ENCODE measurements at places on chromosomes 4 and X.

GRCh38 chr4:139188648-139189416, 11.8 kb upstream of the ELF2 start:
- DNase-seq: peak; percentile 84

GRCh38 chr4:16264798-16265197, 38.5 kb upstream of the TAPT1 start:
- no peak for DNase-seq

- DNase-seq: no peak
Measured at GRCh38 chrX:115047181-115047580, 29.8 kb upstream of the IL13RA2 start.

- no peak for DNase-seq
Measured at GRCh38 chr4:47926667-47927258, 12.4 kb upstream of the NFXL1 start.

- no peak for DNase-seq
Measured at GRCh38 chr4:7377223-7377865, 57.4 kb downstream of the PSAPL1 start.

- no peak for DNase-seq
Measured at GRCh38 chrX:153867671-153868070, 18.3 kb downstream of the L1CAM start.

DNA sequence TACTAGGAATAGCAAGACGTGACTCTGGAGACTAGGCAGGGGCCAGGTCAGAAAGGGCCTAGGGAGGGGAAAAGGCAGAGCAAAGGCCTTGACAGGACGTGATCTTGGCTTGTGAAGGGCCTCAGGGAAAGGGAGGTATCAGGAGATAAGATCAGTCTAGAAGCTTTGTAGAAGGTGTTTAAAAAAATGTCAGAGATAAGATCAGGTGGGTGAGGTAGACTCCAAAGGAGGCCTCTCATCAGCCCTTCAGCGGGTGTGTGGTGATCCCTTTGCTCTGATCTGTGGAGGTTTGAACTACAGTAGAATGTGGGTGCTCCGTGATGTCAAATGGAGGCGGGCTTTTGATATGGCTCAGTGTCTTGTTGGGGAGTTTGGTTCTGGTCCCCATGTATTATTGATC, 78.8 kb upstream of the PRPS1 start:
- DNase-seq: no peak

GRCh38 chrX:11212741-11213140, 80.5 kb upstream of the AMELX start:
- no peak for DNase-seq

- no peak for DNase-seq
Measured at GRCh38 chr4:134867027-134867426, 665.4 kb upstream of the PABPC4L start.

DNA sequence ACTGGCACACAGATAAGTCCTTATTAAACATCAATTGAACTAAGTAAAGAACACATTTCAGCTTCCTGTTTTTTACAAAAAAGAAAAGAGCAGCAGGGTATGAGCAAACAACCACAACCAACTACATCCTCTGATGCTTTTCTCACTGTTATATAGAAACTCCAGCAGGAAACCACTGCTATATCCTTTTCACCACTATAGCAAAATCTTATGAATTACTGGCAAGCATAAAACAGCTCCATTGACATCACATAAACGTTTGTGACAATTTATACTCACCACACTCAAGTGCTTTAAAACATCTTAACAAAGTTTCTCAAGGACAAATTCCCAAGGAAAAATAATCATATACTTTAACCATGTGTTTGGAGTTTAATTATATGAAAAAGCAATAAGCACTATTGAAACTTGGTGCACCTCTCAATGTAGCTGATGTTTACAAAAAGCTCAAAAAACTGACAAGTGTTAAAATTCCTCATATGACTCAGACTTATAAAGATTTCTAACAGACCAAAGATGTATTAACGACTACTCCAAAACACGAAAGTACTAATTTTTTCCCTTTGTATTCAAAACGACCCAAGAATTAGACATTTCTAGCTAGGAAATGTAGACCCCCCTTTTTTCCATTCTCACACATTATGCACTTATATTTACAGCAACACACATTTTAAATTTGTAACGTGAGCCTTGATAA, 12.9 kb downstream of the GPRIN3 start:
- no peak for DNase-seq

GRCh38 chr4:149370785-149371420, 444.7 kb downstream of the IQCM start:
- DNase-seq: no peak

DNA sequence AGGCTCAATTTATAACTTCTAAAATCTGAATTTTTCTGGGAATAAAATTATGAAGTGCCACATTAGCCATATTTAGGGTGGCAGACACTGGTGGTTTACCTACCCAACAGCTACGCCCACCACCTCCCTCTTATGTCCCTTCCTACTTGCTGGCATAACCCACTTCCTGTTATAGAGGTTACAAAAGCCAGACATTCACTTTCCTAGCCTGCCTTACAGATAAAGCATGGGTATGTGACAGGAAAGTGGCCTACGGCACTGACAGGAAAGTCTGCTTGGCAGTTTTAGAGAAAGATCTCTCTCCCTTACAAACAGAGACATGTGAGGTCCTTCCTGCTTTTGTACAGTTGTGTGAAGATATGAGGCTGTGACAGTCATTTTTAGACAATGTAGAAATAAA, 12.4 kb downstream of the DDX53 start:
- no peak for DNase-seq

DNA sequence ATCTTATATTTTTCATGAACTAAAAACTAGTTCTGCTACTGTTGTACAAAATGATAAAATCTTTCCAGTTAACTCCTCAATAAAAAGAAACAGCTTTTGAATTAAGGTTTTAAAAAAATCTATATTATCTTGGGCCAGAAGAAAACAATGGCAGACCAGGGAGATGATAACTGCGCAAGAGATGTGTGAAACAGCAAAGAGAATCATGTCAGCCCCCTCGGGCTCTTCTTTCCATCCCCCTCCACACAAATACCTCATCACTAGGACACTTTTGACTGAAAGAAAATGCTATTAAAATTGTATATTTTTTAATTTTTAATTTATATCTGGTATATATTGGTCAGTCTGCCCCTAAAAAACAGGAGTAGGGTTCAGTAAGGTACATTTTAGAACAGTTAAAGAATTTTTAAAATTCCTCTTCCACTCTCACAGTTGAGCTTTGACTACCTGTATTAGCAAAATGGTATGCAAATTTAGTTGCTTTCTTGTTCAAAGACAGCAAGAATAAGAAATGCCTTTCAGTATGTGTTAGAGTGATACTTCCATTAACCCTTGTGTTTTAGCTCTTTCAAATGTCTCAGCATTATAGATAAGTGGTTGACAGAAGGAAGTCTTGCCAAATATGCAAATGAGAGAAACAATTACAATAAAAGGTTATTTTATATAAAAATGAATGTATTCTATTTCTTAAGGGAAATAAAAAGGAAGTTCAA, 36.4 kb upstream of the LCORL start:
- no peak for DNase-seq

- DNase-seq: no peak
Measured at GRCh38 chrX:9163214-9163709, 129.3 kb upstream of the FAM9B start.

DNA sequence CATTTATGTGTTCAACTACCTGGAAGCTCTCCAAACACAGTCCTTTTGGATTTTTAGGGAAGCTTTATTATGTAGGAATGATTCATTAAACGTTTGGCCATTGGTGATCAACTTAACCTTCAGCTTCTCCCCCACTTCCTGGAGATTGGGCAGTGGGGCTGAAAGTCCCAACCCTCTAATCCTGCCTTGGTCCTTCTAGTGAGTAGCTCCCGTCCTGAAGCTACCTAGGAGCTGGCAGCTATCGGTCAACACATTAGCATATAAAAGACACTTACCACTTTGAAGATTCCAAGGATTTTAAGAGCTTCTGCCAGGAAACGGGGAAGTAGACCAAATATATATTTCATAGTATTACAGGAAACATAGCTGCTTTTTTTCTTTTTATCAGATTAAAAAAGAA, 69.7 kb downstream of the MCUB start:
- no peak for DNase-seq

DNA sequence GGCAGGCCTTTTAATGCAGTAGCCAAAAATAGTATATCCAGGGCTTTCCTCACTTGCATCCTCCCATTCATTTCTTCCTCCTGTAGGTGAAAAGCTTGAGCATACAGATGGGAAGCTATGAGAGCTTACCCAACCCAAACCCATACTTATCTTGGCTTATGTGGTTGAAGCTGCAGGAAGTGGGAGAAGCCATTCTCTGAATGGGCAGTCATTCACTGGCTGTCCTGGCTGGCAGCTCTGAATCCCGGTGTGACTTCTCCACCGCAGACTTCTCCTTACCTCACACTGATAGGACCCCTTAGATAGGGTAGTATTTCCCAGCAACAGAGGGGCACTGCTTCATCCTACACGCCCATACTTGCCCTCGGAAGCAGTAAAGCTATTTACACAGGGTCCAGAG, 125.4 kb downstream of the AMMECR1 start:
- no peak for DNase-seq

DNA sequence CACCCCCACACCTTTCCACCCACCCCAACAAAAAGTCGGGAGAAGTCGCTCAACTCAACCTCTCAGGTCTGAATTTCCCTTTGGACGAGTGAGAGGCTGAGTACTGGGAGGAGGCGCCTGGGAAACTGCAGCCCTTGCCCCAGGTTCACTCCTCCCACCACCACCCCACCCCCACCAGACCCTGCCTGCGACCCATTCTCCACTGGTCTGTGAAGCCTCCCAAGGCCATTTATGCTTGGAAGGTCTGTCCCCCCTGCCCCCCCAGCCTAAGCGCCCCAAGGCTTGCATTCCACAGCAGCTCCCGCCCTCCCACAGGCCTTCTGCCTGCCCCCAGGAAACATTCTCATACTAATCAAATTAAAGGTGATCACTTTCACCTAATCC, 27.2 kb downstream of the ELF4 start:
- no peak for DNase-seq

- DNase-seq: no peak
Measured at GRCh38 chrX:51459125-51459524, 37.3 kb downstream of the NUDT11 start.

DNA sequence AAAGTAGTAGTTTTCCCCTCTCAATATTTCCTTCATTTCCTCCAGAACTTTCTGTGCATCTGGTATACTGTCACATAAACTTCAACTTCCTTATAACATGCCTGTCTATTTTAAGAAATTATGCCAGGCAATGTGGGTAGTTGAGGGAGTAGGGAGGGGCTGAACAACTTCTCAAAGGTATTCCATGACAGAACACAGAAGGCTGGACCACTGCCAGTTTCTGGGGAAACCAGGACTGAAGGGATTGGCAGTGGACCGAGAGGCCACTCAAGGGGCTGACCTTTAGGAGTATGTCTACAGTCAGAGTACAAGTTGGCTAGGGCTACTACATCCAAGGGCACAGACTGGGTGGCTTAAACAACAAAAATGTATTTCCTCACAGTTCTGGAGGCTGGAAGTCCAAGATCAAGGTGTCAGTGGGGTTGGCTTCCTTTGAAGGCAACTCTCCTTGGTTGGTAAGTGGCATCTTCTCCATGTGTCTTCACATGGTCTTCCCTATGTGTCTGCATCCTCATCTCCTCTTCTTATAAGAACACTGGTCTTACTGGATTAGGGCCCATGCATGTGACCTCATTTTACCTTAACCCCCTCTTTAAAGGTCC, 6.9 kb downstream of the SH3RF1 start:
- DNase-seq: no peak

GRCh38 chr4:122747883-122748282, 15.4 kb downstream of the BBS12 start:
- no peak for DNase-seq

DNA sequence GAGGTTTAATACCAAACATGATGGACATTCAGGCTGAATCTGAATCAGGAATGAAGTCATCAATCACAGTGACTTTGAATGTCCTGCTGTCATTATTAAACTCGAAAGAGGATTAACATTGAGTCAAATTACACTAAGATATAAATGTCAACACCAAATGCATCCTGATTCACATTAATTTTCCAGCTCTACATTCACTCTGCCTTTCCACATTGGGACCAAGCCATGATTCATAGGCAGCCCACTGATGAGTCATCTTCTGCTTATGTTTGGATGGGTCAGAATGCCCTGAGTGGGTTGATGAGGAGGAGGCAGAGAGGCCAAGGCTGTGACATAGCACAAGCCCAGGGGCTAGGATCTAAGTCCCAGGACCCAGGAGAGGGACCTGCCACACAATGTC, 247.6 kb upstream of the RPS6KA3 start:
- DNase-seq: no peak

DNA sequence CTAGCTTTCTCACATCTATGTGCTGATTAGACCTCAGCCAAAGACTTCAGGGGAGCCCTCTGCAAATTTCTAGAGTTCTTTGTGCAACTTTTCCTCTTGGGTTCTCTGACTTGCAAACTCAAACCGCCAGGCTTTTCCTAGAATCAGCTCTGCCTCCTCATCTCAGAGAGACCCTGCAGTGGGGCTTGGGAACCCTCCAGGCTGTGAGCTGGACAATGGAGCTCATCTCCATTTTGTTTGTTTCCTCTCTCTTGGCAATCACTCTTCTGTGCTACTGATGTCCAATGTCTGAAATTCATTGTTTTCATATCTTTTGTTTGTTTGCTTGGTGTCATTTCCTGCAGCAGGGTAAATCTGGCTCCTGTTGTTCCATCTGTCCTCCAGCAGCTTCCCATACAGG, 33.0 kb downstream of the GYPB start:
- no peak for DNase-seq

DNA sequence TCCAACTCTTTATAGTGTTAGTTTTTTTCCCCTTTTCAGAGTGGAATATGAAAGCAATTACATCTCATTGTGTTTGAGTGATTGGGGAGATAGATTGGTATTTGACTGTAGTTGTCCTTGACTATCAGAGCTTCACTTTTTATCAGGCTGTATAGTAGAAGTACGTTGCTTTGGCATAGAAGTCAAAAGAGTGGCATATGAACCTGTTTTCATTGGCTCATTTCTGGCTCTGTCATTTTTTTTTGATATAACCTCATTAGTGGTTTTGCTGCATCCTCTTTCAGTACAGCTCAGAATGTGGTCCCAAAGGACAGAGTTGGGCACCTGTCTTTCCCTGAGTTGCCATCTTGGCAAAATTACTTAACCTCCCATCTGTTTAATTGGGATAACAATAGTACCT, 1.4 kb downstream of the TMA16 start:
- no peak for DNase-seq

Measured in SIG-M5 (cell line).